ENCODE measurements at places on chromosomes 2 and 18. TPM values are rescaled to one million over a fixed set of nuclear protein-coding genes. Genes with fewer than 3 reads are reported as not detected.

DNA sequence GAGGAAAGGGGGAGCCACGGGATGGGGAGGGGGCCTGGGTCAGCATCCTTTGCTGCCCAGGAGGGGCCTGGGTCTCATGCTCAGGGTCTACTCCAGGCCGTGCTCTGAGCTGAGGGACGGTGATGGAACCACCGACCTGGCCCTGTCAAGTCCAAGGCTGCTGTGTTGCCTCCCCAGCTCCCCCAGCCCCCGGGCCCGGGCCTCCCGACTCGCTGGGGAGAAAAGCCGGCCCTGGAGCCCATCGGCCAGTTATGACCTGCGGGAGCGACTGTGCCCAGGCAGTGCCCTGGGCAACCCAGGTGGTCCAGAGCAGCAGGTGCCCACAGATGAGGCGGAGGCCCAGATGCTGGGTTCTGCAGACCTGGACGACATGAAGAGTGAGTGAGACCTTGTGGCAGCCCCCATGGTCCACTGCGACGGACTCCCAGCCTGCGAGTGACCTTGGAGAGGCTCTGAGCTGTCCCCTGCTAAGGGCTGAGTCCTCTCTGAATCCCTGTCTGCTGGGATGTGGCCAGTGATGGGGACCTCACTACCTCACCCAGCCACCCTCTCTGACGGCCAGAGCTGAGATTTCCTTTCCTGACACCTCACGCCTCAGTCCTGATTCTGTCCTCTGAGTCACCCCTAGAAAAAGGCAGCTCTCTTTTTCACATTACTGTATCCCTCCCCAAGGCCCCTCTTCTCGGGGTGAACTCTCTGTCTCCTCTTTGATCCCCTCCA is 2.7 kb downstream of the SLC4A3 start:
- no peak for DNase-seq

DNA sequence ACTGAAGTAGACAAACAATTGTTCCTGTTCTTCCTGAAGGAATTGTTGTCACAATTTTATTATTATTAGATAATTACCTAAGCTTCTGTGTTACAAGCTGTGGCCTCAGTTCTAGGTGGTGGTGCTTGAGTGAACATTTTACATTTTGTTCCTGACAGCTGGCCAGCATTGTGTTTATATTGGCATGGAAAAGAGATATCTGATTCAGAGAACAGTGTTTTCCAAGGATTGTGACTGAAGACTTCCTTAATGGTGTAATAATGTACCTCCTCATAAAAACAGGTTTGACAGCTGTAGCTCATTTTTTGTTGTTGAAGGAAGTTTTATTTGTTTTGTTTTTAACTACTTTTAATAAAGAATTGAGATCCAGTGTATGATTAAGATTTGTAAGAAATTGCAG is 95.2 kb downstream of the EPB41L5 start:
- DNase-seq = no peak

DNA sequence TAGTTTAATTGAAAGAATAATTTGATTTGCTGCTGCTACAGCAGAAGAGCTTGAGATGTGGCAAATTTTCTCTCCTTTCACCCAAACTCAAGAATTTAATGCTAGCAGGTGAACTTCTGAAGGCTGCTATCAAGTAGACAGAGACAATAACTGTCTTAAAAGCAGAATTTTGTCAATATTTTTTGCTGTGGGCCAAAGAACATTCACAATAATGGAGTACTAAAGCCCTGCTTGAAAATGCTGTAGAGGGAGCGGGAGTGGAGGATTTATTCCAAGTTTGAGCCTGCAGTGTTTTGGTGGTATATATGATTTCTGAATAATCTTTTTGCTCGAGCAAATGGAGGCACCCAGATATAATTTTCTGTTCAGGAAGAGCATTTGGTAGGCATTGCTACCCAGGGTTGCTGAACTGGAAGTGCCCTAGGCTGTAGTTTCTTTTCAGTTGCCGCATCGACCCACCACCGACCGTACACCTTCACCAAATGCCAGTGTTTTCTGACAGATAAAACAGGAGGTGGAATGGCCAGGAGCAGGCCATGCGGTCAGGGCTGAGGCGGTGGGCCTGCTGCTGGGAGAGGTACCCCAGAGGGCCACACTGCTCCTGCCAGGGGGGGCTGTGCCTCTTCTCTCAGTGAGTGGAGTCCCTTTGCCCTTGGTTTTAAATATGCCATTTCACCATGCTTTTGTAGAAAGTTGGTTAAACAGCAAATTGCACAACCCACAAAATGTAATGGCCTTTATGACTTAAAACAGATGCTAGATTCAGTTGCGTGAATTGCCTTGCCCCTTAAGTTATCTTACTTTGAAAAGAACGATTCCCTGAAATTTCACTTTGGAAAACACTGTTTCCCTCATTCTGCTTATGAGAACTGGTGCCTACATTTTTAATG is 36.4 kb downstream of the TSHZ1 start:
- DNase-seq = no peak

DNA sequence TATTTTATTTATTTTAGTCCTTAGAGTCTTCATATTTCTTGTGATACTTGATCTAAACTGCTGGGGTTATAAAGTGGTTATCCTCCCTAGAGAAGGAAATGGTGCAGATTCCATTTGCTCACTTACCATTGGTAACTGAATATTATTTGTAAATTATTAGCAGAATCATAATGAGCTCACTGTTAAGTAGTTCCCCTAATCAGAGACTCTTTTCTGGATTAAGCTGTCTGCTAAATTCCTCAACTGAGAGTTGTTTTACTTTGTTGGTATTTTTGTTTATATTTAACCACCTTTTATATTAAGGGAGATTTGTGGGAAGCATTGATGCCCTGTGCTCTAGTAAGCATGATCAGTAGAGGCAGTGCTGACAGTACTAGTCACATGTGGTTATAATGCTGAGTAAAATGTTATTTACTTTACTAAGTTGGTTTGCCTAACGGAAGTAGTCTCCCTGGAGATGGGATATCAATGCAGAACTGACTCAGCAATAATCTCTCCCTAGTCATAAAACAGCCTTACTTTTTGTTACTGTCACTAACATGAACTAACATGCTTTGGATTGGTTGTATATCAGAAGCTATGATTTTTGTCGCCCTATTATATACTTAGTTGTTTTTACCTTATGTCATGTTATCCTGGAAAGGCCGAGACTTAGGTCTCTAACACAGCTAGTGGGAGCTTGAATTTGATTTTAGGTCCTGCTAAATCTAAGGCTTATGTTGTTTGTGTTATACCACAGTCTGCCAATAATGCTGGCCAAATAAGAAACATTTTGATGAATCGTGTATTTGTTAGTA is 166.7 kb downstream of the MCFD2 start:
- DNase-seq = no peak

- DNase-seq = no peak
Measured at GRCh38 chr2:231469583-231469950, 5.3 kb upstream of the NCL start.

GRCh38 chr2:21372654-21373053 is 248.9 kb downstream of the TDRD15 start:
- peak; percentile 34 for DNase-seq

GRCh38 chr2:177585234-177585863 is 192.8 kb downstream of the AGPS start:
- no peak for DNase-seq

- DNase-seq = no peak
Measured at GRCh38 chr2:48220501-48220900, 309.5 kb upstream of the STON1 start.

DNA sequence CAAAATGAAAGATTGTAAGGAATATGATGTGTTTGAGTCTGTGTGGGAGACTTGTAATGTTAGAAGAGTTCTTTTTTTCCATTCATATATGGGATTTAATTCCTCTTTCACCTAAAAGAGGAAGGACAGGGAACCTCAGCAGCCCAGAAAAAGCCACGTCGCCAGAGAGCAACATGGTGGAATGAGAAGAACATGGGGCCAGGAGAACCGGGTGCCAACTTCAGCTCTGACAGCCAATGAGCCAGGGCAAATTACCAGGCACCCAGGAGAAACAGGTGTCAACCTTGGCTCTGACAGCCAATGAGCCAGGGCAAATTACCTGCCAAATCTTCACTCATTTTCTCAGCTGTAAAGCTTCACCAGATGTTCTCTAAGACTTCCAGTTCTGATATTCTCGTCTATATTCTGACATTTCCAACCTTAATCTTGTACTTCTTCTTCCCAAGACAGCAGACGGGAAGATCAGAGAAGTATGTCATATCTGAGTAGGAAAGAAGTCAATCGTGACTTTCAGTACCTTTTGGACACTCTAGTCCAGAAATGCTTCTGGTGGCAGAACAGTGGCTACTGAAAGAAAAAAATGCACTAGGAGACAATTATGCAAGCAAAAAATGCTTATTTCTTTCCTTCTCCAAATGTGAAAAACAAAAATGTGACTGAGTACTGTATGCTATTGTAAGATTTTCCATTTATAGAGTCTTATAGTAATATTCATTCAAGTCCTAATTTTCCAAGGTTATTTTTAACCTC is 79.2 kb upstream of the COL5A2 start:
- no peak for DNase-seq

DNA sequence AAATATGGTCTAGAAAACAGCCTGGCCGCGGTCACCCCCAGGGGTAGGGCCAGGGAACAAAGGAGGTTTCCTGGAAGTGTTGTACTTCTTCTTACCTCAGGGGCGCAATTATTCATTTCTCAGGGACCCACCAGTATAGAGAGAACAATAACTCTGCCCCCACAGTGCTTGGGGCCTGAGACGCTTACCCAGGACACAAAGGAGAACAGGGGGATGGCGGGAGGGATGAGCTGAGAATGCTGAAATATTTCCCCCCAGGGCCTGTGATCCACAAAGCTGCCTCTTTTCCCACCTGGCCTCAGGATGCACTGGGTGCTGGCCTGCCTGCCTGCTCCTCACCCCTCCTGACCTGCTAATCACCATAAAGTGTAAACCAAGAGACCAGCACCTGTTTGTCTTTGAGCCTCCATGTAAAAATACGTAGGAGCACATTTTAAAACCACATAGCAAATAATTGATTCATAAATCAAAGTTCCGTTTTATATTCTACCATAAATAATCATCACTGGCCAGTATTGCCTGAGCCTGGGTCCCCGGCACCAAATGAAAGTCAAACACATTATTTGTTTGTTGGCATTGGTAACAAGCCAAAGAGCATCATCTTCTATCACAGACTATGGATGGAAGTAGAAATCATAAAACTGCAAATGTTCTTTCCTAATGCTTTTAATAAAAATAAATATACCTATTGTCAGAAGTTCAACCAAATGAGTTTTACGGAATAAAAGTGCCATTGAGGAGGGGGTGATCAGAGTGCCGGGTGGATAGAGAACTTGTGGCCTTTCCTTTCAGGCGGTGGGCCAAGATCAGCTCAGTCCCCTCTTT is 67.3 kb upstream of the RMDN2 start:
- DNase-seq = no peak

TUBB6 gene
- 301 TPM for total RNA-seq

INHBB gene
- 4.7 TPM for total RNA-seq
